ENCODE measurements at places on chromosomes 3 and 15. TPM values are rescaled to one million over a fixed set of nuclear protein-coding genes. Genes with fewer than 3 reads are reported as not detected.

Gene GP9
- not detected for total RNA-seq

Gene IL17RD
- 2.2 TPM for total RNA-seq

Gene AGBL1
- total RNA-seq = not detected

Gene SLC6A1
- total RNA-seq = not detected

Gene ABHD5
- 45.1 TPM for total RNA-seq

Gene MYL3
- not detected for total RNA-seq

Gene XXYLT1
- total RNA-seq = 28.2 TPM

Gene PLOD2
- total RNA-seq = 345 TPM

Gene ANKUB1
- not detected for total RNA-seq

Gene MST1R
- total RNA-seq = 0.72 TPM

All from osteoblast (primary cell).